ENCODE measurements at places on chromosomes 13 and 19.

DNA sequence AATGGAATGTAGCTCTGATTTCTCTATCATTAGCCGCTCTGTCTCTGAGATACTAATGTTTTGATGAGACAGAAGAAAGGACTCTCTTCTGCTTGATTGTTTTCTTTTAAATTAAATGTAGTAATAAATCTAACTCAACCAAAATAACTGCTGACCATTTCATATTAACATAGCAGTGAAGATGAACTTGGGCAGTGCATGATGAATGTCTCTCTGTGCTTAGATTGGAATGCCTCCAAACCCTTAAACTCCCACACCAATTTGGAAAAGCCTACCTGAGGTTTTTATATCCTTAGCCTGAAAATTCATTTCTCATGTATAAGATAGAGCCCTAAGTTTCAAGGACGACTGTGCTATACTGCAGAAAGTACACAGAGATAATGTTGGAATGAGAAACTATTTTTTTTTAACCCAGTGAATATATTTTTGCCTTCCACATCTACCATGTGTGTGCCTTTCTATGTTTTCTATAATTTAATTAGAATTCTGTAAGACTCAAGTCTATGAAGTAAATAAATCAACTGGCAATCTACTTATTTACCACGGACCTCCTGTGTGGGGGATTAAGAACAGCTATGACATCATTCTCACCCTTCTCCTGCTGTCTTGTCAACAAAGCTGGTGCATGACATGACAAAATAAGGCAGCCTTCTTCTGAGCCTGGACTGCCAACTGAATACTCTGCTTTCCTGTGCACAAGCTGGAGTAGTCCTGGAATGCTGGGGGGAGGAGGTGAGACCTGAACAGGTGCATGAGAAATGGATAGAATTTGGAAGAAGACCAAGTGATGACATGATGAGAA is 155.5 kb downstream of the FGF9 start:
- no peak for DNase-seq

DNA sequence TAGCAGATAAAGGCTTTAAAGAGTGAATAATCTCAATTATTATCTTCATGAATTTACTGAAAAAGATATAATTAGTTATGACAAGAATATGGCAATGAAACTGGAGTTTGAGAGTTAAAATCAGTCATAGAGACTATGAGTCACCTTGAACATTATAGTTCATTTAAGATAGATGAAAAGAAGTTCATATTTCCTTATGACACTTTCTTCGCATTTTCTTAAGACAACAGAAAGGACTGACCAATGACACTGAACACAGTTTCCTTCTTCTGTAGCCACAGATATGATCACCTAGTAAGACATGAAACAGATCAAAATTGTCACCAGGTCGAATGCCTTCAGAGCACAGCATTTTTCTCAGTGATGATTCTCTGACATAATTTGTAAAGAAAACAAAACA is 202.1 kb downstream of the KLF12 start:
- no peak for DNase-seq

- DNase-seq: no peak
Measured at GRCh38 chr13:85386424-85386823, 412.8 kb downstream of the SLITRK6 start.

- no peak for DNase-seq
Measured at GRCh38 chr19:4593409-4593851, 33.9 kb upstream of the SEMA6B start.

DNA sequence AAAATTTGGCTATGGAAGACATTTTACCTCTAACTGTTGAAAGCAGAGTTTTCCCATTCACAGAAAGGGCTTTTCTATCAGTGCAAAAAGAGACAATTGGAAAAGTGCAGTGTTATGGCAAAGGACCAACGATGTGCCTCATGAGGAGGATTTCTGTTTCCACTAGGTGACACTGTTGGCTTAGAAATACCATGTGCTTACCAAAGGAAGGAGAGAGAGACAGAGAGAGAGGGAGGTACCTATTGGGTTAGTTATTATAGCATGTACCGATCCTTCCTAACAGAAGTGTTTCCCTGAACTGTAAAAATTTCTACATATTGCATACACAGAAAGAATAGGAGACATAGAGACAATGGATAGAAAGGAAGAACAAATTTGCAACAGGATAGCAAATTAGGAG is 23.9 kb upstream of the PSG4 start:
- no peak for DNase-seq

DNA sequence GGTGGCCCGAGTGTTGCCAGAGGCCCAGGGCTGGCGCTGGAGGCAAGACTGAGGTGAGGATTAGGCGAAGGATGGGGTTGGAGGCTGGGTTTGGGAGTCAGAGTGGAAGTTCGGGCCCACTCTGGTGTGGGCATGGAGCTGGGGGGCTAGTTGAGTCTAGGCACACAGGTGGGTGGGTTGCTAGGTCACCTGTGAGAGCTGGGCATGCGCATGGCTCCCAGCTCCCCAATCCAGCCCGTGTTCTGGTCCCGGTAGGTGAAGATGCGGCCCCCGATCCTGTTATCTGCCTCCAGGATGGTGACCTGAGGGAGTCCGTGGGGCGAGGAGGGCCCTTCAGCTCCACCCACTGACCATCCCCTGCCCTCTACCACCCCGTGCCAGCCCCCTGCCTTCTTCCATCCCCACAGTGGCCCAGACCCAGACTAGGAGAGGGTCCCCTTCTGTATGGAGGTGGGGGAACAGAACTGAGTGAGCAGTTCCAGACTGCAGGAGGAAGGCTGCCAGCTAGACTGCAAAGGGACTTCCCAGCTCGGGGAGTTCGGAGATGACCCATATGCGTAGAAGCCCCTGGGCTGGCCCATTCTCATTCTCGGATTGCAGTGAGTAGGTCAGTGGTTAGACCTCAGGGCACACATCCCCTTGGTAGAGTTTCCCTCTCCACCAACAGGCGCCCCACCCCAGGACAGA is 1.7 kb downstream of the IL4I1 start:
- no peak for DNase-seq

- no peak for DNase-seq
Measured at GRCh38 chr13:85974608-85975366, 175.6 kb upstream of the SLITRK6 start.

DNA sequence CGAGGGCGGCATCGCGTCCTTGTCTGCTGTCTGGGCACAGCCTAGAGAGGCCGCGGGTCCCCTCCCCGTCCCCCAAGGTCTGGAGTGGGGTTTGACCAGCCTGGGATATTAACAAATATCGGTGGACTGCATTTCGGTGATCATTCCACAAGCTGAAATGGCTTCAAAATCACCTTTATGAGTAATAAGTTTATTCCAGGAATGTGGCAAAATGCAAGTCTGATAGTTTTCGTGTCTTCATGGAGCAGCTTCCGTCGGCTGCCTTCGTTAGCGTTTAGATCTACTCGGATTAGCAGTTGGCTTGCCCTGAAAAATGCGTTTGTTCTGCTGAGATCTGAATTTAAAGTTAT is 1.1 kb upstream of the GJA3 start:
- no peak for DNase-seq

DNA sequence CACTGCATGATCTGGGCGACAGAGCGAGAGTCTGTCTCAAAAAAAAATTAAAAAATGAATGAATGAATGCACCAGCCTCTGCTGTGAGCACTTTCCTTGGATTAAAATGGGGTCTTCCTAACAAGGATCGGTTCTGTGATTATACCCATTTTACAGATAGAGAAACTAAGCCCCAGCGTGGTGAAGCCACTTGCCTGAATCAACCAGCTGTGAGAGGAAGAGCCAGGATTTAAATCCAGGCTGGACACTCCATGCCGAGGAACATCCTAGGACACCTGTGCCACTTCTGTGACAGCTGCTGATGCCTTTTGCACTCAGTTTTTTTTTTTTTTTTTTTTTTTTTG is 14.1 kb downstream of the TLE5 start:
- DNase-seq: no peak

DNA sequence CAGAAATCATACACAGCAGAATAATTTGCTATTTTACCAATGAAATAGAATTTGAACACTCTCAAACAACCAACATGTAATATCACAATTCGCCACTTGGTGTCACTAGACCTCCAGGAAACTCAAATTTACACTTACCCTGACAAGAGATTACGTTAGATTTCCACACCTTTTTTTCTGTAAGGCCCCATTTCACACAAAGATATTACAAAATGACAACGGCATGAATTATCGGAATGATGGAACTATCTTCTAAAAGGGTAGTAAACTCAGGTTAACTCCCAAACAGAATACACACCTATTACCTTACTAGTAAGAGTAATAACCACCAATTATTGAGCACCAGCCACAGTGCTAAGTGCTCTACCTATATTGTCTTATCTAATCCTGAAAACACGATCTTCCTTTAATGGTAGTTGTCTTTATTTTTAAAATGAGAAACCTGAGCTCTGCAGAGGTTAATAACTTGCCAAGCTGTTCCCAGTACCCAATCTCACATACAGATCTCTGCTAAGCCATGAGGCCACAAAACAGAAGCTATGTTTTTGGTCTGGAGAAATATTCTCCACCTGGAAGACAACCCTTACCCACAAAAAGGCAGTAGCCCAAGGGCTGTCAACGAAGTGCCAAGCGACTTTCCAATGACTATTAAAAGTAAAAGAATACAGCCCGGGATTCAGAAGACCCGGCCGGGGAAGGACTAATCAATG is 152.4 kb downstream of the DCLK1 start:
- no peak for DNase-seq

- DNase-seq: no peak
Measured at GRCh38 chr13:113061796-113062425, 43.7 kb upstream of the F7 start.

GRCh38 chr13:19645000-19645399 is 11.5 kb downstream of the MPHOSPH8 start:
- no peak for DNase-seq

DNA sequence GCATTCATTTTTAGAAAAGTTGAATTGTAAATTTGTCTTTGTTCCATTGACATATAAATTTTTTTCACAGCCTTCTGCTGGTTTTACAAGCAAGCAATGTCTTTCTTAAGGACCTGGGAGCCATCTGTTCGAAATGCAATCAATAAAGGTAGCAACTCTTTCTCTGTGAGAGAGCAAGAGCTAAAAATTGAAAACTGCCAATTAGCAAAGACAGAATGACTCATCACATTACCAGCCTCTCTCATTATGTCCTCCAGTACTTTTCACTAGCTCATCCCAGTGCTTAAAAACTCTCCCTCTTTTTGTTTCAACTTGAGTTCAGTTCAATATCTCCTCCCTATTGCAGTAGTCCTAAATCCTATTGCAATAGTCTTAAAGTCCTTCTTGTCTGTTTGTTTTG is 760.7 kb upstream of the SLITRK6 start:
- no peak for DNase-seq

DNA sequence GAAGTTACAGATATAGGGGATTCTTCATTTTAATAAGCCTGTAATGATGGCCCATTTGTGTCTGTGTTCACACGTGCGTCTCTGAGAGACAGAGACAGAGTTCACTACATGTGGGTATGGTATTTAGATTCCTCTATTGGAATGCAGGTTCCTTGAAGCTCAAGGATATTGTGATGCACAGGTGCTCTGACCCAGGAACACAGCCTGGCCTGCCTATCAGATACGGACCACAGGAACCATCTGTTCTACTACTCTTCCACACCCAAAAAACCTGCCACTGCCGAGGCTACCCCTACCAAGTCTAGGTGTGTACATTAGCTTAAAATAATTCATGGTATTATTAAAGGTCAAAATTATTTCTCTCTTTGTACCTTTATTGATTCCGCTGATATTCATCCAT is 289.2 kb downstream of the ATP8A2 start:
- DNase-seq: no peak

DNA sequence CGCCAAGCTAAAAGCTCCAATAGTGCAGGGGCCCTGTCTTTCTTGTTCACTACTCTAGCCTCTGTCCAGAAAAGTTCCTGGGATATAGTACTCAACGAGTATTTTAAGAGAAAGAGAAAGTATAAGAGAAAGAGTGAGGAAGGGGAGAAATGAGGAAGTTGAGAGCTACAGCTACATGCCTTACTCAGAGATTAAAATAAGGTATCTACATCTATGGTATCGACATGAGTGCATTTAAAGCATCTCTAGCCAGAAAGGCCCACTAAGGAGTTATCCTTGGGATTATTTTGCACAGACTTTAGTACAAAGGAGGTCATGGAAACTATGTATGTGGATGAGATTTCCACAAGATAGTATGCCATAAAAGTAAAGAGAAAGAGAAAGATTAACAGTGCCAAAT is 28.5 kb downstream of the MYCBP2 start:
- DNase-seq: no peak

GRCh38 chr19:13014101-13014920 is 19.0 kb downstream of the NFIX start:
- DNase-seq: no peak

- no peak for DNase-seq
Measured at GRCh38 chr13:60758637-60759036, 361.6 kb downstream of the TDRD3 start.

- no peak for DNase-seq
Measured at GRCh38 chr13:63124863-63125262, 1709.2 kb upstream of the PCDH20 start.

GRCh38 chr13:99356262-99357091 is 49.3 kb upstream of the GPR183 start:
- no peak for DNase-seq

DNA sequence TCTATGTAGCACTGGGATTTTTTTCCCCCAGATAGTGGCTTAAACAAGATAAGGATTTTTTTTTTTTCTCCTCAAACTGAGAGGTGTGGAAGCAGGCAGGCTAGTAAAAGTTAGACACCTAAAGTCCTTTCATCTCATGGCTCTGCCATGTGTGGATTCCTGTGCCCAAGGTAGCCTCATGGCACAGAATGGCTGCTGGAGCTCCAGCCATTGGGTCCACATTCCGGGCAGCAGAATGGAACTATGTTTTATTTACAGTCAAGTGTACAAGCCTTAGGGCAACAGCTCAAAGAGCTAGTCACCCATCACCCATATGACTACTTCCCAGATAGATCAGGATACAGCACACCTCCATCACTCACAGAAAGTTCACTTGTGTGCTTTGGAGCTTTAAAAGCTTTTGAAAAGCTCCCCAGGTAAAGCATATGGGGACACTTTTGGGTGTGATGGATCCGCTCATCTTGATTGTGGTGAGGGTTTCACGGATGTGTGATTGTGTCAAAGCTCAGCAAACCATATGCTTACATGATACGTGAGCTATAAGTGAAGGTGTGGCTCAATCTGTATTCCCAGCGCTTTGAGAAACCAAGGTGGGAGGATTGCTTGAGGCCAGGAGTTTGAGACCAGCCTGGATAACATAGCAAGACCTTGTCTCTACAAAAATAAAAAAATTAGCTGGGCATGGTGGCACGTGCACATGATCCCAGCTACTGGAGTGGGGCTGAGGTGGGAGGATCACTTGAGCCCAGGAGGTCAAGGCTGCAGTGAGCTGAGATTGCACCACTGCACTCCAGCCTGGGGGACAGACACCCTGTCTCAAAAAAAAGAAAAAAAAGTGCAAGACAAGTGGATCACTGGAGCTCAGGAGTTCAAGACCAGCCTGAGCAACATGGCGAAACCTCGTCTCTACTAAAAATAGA is 18.1 kb downstream of the PGLS start:
- DNase-seq: no peak

DNA sequence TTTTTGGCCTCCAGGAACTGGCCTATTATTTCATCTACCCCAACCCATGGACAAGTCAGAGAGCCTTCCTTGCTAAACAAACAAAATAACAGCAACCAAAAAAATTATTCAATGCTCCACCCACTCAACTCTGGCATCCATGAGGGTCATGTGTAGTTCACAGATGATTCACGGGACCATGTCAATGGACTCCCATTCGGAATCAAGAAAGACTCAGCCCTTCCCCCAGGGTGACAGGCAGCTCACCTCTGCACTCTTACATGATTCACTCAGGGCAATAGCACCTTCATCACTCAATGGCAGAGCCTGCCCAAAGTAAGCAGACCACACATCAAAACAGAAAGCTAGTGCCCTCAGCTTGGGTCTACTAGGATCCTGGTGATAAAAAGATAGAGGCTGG is 14.3 kb upstream of the SCEL start:
- DNase-seq: no peak

GRCh38 chr19:15837221-15837731 is 21.8 kb upstream of the OR10H1 start:
- peak; percentile 84 for DNase-seq
